NCI-H1417 (cell line): ENCODE measurements at places on chromosomes 5 and 9.

GRCh38 chr9:116405321-116405720 is 251.7 kb downstream of the PAPPA start:
- DNase-seq = no peak

DNA sequence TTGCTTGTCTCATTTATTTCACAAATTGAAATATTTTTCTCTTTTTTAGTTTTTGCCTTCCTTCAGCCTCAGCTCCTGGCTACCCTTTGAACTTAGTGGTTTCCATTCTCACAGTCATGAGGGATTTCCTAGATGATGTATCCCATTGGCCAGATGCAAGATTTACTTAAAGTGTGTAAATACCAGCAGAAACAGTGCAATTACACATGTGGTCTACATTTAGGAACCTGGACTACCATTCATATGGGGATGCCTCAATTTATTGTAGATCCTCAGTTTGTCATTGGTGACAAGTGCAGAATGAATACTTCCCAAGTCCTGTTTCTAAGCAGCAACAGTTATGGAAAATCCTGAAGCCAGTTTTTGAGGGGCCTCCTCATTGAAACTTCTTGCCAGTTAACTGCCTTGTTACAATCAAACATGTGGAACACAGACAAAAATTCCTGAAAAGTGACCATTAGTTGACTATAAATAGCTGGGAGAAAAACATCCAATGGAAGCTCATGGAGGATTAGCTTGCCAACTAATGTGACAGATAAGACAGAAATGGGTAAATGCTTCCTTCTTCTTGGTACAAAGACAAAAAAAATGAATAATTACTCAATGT is 113.6 kb upstream of the FER start:
- DNase-seq = no peak

DNA sequence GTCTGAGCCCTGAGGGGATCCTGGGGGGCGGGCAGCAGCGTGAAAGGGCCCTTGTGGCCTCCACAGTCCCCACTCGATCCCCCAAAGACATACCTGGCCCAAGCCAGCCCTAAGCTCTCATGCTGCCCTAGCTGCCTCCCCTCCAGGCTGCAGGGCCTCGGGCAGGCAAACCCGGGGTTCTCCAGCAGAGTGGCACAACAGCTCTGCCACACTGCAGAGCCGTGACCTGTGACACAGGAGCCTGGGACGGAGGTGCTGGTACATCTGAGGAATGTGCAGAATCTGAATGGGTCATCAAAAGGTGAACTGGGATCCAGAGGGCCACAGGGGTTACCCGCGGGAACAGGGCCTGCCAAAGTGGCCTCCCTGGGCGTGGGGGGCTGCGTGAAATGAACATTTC is 163.2 kb downstream of the DAB2IP start:
- no peak for DNase-seq

- DNase-seq = no peak
Observed at GRCh38 chr9:109953300-109953699, 173.3 kb downstream of the PALM2AKAP2 start.

DNA sequence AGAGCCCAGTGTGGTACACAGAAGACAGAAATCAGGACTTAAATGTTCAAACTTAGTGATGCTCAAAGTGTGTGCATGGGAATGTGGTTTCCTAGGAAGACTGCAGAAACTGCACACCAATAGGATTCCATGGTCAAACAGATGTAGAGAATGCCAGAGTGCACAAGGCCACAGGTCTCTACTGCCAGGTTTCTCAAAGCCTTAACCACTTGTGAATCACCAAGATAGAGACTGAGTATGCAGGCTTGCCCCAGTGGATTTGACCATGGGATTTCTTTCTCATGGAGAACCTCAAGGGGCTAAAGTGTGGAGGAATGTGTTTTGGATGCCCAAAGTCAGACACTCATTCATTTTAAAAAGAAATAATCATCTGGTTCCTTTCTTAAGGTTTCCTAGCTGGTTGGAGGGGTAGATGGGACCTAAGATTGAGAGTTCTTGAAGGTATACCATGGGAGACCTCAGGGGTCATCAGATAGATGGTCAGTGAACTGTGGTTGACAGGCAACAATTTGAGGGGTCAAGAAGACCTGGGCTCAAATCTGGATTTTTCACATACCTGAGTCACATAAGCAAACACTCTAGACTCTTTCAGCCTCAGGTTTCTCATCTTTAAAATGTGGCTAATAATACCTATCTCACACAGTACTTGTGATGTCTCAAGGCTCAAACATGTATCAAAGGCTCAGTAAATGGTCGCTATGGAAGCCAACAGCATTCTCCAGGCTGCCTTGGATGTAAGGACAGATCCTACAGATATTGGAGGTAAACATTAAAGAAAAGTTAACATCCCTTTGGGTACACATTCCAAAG is 81.1 kb downstream of the BOD1 start:
- no peak for DNase-seq

DNA sequence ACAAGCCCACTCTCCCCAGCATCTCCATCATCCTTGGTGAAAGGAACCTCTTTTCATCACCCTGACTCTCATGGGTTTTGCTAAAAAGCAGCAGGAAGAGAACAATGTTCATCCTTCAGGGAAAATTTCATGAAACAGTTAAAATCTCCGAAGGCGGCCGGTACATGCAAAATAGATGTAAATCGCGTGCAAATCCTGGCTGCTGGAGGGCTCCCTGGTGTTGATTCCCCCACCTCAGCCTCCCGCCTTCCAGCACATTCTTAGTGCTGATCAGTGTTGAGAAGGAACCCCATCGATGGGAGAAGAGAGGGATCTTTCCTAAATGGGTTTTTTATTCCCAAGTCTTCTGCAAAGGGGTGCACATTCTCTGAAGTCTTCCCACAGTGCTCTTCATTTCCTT is 8.7 kb upstream of the GFI1B start:
- DNase-seq = no peak

DNA sequence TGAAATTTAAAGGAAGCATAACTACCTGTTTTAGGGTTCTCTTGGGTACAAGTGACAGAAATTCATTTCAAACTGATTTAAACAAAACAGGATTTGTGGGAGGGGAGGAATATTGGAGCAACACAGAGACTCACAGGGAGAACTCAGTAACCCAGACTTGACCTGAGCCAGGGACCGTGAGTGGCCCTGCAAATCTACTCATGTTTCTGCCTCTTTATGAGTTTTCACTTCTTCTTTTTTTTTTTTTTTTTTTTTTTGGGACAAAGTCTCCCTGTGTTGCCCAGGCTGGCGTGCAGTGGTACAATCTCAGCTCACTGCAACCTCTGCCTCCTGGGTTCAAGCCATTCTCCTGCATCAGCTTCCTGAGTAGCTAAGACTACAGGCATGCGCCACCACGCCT is 405.6 kb upstream of the ZNF608 start:
- DNase-seq = no peak

DNA sequence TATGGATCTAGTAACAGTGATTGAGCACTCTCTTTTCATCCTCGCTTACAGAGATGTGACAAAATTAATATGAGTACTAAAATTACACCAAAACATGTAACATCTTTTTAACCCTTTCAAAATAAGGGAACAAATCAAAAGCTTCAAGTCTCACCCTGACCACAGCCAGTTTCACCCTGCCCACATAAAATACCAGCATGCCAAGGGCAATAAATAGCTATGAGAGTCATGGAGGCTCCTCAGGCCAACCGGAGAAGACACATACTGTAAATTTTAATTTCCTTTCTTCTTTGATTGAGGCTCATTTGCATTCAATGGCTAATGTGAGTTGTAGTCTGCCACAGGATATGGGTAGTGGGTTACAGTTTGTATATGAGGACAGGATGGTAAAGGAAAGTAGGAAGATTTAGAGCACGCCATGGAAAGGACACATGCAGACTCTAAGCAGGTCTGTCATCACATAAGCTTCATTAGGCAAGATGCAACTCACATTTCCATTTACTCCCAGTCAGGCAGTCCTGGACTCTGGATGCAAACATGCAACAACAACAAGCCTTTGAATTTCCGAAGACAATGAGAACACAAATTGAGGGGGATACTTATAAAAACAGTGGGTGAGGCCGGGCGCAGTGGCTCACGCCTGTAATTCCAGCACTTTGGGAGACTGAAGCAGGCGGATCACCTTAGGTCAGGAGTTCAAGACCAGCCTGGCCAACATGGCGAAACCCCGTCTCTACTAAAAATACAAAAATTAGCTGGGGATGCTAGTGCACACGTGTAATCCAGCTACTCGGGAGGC is 11.3 kb downstream of the IL4 start:
- DNase-seq = no peak

GRCh38 chr9:35990155-35990554 is 32.2 kb upstream of the OR2S2 start:
- no peak for DNase-seq

- no peak for DNase-seq
Observed at GRCh38 chr5:173630724-173631365, 14.4 kb upstream of the BOD1 start.

- no peak for DNase-seq
Observed at GRCh38 chr5:74404574-74405508, 235.7 kb downstream of the ENC1 start.

- no peak for DNase-seq
Observed at GRCh38 chr5:60362158-60362557, 337.8 kb downstream of the DEPDC1B start.

- no peak for DNase-seq
Observed at GRCh38 chr5:95668728-95669127, 14.1 kb downstream of the SPATA9 start.

- peak; percentile 30 for DNase-seq
Observed at GRCh38 chr5:176816791-176817347, 6.5 kb downstream of the UNC5A start.

DNA sequence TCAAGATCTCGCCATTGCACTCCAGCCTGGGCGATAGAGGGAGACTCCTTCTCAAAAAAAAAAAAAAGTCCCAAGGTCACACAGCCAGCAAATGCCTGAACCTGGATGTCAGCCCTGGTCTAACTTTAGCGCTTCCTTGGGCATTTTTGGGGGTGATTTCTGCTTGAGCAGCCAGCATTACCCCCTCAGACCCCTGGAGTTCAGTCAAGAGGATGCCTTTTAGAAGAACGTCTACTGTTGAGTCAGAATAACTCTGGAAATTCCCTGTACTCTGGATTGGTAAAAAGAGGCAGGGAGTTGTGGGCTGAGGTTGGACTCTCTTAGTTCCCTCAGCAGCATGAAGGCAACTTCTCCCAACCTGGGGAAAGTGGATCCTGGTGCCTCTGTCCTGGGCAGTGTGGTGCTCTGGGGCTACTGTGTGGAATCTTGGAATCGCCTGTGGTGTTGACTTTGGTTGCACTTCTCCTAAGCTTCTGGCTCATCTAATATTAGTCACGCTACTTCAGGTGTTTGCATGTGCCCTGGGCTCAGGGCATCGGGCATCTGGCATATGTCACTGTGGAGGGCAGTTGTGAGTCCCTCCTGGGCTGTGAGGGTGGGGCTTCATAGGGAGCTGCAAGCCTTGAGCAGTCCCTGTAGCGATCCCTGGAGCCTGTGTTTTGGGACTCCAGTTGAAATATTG is 32.2 kb downstream of the STXBP1 start:
- DNase-seq = no peak

GRCh38 chr5:80246001-80246758 is 9.7 kb downstream of the SERINC5 start:
- DNase-seq = peak; percentile 46

- DNase-seq = peak; percentile 20
Observed at GRCh38 chr5:141958546-141959172, 657 bp upstream of the PCDH12 start.

DNA sequence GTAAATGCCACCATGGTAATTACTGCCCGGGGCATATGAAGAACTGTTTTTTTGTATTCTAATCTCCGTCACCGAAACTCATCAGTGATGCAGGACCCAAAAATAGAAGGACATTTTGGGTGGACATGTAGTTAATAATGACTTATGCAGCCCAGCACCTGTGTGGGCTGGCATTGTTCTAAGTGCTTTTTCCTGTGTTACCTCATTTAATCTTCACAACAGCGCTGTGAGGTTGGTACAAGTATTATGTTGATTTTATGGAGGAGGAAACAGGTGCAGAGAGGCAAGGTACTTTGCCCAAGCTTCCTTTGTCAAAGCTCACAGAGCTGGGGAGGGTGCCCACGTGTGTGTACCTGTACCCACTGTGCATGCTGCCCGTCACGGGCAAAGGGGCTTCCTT is 58.4 kb downstream of the DAPK1 start:
- peak; percentile 71 for DNase-seq

- DNase-seq = no peak
Observed at GRCh38 chr9:105093685-105094084, 150.8 kb upstream of the SLC44A1 start.

- no peak for DNase-seq
Observed at GRCh38 chr5:54273715-54274114, 36.7 kb downstream of the ARL15 start.

DNA sequence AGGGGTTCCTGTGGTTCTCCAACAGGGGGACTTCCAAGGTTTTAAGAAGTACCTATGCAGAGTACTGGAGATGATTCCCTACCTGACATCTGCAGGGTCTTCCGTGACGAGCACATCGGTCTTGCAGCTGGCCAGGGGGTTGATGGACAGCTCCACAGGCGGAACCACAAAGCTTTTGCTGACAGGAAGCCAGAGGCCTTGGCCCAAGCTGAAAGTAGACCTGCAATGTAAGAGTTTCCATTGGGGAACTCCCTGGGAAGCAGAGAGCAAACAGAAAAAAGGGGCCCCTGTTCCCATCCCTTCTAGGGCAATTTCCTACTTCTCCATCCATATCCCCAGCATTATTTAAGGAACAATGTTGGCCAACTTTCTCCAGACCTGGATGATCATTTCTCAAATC is 288.0 kb downstream of the TRIM32 start:
- no peak for DNase-seq

DNA sequence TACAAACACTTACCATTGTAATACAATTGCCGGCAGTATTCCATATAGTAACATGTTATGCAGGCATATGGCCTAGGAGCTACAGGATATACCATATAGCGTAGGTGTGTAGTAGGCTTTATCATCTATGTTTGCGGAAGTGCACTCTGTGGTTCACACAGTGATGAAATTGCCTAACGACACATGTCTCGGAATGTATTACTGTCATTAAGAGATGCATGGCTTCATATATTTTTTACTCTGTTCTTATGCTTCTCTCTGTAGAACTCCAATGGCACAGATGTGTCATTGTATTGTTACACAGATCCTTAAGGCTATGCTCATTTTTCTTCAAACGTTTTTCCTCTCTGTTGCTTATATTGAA is 19.2 kb upstream of the ANKRD18A start:
- DNase-seq = no peak

DNA sequence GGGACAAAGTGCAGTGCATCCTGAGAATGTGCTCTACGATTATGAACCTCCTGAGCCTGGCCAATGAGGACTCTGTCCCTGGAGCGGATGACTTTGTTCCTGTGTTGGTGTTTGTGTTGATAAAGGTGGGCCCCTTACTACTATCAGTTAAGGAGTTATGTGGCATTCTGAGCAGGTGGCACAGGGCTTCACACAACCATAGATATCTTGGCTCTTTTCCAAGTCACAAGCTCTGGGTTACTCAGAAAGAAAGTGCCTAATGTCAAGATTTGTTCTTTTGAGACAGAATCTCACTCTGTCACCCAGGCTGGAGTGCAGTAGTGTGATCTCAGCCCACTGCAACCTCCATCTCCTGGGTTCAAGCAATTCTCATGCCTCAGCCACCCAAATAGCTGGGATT is 99.0 kb downstream of the GAPVD1 start:
- no peak for DNase-seq
